ENCODE measurements at places on chromosomes 12 and 14.

GRCh38 chr14:70893062-70893845 is 14.0 kb upstream of the PCNX1 start:
- DNase-seq = no peak

- no peak for DNase-seq
Measured at GRCh38 chr12:113244478-113244958, 23.3 kb downstream of the TPCN1 start.

DNA sequence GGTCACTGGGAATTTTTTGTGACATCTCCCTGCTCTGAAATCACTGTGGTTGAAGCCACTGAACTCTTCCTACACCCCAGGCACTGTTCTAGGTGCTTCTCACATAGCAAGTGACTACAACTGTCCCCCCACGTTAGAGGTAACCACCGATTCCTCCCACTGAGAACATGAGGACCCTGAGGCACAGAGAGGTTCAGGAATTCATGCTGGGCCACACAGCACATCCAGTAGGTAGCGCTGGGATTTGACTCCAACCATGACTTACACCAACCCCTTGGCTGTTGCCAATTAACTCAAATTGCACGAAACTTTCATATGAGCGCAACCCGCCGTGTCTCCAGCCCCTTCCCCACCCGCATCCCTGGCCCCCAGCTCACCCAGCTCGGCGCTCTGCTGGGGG is 105.2 kb downstream of the RFLNA start:
- DNase-seq = no peak

DNA sequence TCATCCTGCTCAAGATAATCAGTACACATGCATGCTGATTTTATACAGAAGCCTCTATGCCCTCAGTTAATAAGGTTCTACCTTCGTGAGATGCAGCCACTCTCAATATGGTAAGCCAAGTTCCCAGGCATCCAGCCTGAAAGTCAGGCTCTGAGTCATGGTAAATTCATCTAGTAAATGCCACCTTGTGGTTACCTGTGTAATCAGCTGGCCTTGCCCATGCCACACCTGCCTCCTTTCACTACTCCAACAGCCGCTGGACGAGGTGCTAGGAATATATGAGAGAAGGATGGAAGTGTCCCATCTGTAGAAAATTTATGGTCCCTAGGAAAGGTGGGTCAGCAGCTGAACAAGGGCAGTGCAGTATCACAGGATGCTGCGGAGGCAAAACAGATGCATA is 207.3 kb downstream of the SSPN start:
- DNase-seq = no peak

- DNase-seq = no peak
Measured at GRCh38 chr12:2057041-2057794, 4.4 kb downstream of the CACNA1C start.

- DNase-seq = no peak
Measured at GRCh38 chr12:116607039-116607438, 47.9 kb downstream of the MAP1LC3B2 start.

DNA sequence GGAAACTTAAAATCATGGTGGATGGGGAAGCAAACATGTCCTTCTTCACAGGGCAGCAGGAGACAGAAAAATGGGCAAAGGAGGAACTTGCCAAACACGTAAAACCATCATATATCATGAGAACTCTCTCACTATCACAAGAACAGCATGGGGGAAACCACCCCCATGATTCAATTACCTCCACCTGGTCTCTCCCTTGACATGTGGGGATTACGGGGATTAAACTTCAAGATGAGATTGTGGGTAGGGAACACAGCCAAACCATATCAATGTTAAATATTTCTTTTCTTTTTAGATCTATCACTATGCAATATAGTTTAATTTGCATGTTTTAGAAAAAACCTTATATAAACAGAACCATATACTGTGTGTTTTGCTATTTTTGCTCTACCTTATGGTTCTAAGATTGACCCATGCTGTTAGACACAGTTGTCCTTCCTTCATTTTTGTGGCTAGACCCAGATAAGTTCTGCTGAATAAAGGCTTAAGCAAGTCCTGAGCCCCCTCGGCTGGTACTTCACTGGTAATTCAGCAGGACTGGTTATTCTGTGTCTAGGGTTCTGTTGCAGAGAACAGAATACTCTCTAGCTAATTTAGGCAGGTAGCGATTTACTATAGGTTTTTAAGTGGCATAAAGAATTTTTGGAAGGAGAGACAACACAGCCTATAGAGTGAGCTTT is 253.7 kb upstream of the HMGA2 start:
- no peak for DNase-seq

Measured in stimulated activated CD8-positive, alpha-beta memory T cell treated with anti-CD3 and anti-CD28 coated beads, Interleukin-7, amount 100 ng/mL, for 1 hour (primary cell).